ENCODE measurements at places on chromosomes 1 and 21.

GRCh38 chr1:107633596-107633995, 331.4 kb downstream of the VAV3 start:
- DNase-seq = no peak

DNA sequence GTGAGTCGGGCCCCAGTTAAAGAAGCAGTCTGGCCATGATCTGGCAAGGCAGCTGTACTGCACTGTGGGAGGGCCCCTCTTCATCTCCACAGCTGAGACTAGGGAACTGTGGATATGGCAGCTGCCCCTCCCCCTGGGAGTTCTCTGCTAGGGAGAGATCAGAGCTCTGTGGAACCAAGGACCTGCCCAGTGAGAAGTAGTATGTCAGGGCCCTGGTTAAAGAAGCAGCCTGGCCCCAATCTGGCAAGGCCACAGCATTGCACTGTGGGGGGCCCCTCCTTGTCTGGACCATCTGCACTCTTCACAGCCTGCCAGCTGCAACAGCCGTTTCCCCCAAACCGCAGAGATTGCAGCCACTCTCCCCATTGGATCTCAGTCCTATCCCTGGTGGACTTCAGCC, 208.5 kb downstream of the DNAH14 start:
- no peak for DNase-seq

DNA sequence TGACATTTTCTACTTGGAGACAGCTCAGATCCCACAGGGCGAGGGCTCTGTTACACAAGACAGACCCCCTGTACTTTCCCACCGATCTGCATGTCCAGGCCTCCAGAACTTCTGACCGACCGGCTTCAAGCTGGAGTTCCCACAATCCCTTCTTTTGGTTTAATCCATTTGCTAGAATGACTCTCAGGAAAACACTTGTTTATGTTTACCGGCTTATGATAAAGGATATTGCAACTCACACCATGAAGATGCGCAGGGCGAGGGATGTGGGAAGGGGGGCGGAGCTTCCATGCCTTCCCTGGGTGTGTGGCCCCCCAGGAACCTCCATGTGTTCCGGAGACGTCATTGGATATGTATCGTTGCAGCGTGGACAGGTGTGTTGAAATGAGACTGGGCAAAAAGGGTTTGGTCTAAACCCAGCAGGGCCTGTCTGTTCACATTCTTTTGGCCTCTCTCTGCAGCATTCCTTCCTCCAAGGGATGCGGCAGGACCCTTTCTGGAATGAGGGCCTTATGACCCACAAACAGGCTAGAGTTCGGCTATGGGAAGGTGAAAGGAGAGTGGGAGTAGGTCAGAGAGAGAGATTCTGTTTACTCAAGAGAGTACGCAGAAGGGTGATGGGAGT, 7.5 kb upstream of the IGSF5 start:
- no peak for DNase-seq

DNA sequence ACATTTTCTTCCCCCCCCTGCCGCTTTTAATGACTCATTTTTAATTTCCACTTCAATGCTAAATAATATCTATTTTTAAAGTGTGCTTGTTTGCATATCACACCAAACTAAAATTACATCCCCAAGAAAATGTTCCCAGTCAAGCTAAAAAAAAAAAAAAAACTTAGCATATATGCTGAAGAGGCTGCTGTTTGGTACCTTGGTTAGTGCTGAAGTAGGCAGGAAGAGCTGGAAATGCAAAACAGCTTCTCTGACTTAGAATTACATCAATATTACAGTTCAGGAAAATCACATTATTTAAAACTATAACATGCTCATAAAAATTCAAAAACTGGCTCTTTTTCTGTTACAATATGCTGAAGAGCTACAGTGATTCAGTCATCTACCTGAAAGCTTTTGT, 372.3 kb downstream of the SMYD3 start:
- no peak for DNase-seq

- no peak for DNase-seq
Observed at GRCh38 chr21:43693981-43694380, 24.9 kb upstream of the PDXK start.

- peak; percentile 77 for DNase-seq
Observed at GRCh38 chr1:172134087-172134731, 286.3 kb upstream of the C1orf105 start.

DNA sequence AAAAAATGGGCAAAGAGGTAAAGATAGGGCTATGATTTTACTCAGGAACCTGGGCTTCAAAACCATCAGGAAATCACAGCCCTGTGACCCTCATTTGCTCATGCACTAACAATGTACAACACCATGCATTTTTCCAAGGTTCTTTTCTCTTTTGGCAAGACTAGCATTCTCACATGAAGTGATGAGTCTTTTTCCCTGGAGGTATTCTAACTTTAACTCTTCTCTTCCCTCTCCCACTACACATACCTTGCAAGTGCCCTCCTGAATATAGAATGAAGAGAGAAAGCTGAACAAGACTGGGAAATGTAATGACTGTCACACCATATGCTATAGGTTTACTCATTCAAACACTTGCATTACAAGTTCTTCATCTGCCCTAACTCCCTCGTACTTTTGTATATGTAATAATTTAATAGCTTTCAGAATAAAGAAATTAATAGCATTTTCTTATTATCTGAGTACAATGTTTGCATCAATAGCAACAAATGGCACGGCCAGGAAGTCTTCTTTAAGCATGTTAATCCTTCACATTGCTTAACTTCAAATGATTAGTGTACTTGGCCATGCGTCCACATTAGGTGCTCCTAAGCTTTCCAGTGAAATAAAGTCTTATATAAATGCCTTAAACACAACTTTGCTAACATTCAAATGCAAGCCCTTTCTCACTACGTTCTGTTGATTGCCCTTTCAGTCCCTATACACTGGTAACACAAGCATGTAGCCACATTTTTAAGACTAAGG, 1.8 kb downstream of the NIBAN1 start:
- peak; percentile 50 for DNase-seq

DNA sequence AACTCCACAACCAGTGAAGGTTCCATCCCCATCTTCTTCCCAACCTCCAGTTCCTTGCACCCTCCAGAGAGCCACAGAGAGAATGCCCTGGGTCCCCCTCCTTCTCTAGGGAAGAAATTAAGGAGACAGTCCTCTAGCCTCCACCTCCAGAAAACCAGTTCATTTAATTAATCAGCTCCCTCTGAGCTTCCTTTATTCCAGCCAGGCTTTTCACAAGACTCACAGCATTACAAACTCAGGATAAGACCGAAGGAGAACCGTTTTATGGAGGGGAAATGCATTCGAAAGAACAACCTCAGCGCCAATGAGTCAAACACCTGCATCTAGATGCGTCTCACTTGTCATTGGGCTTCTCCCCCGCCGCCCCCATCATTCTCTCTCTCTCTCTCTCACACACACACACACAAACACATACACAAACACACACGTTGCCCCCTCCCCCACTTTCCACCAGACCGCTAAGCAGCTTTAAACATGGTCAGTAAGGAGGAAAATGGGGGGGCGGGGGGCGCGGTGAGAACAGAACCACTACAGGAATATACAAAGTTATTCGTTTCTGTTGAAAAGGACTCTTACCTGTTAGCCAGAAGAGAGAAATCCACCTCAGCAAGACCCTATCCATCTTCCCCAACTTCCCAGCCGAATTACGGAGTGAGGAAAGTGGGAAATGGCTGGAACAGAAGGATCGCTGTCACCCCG, 544 bp downstream of the ILDR2 start:
- peak; percentile 22 for DNase-seq

- no peak for DNase-seq
Observed at GRCh38 chr1:43238991-43239469, 30.8 kb upstream of the TMEM125 start.

- DNase-seq = no peak
Observed at GRCh38 chr1:203888807-203889251, 27.4 kb downstream of the SNRPE start.

DNA sequence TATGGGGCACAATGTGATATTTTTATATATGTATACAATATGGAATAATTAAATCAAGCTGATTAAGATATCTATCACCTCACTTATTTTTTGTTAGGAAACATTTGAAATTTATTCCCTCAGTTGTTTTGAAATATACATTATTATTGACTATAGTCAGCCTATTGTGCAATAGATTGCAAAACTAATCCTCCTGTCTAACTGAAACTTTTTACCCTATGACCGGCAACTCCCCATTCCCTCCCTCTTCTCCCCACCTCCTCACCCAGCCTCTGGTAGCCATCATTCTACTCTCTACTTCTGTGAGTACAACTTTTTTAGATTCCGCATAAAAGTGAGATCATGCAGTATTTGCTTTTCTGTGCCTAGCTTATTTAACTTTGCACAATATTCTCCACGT, 117.7 kb upstream of the SGIP1 start:
- no peak for DNase-seq

DNA sequence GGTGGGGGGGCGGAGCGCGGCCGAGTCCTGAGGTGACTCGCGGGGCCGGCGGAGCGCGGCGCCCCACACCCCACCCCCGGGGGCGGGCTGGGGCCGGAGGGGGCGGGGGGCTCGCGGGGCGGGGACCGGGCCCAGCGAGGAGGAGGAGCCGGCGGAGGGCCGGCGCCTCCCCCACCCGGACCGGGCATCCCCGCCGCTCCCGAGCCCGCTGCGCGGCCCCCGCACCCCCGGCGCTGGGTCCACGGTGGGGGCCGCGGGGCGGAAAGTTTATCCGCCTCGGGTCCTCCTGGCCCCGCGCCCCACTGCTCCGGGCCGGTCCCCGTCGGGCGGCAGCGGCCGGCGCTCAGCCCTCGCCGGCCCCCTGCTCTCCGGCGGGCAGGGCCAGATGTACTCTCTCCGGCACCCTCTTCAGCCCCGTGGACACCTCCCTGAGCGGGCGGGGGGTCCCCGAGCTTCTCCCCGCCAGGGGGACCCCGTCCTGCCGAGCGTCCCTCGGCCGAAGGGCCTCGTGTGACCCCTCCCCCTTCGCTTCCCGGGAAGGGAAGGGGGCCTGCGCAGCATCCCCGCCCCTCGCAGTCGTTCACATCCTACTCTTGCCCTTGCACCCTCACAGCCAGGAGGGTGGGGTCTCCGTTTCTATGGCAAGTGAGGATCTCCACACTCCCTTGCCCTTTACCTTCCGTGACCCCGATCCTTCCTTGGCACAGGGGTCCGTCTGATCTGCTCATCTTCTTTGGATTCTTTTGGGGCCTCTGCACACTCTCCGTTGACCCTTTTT, 663 bp downstream of the CAMTA1 start:
- peak; percentile 56 for DNase-seq

- DNase-seq = no peak
Observed at GRCh38 chr1:235650341-235651169, 971 bp upstream of the GNG4 start.
